ENCODE measurements at places on chromosomes 2 and 18.

GRCh38 chr2:204948822-204949221 lies 403.5 kb downstream of the PARD3B start:
- DNase-seq, result no peak

GRCh38 chr2:42843611-42844010 lies 51.2 kb upstream of the HAAO start:
- DNase-seq, result no peak

GRCh38 chr2:67574230-67574629 lies 177.1 kb downstream of the ETAA1 start:
- no peak for DNase-seq

DNA sequence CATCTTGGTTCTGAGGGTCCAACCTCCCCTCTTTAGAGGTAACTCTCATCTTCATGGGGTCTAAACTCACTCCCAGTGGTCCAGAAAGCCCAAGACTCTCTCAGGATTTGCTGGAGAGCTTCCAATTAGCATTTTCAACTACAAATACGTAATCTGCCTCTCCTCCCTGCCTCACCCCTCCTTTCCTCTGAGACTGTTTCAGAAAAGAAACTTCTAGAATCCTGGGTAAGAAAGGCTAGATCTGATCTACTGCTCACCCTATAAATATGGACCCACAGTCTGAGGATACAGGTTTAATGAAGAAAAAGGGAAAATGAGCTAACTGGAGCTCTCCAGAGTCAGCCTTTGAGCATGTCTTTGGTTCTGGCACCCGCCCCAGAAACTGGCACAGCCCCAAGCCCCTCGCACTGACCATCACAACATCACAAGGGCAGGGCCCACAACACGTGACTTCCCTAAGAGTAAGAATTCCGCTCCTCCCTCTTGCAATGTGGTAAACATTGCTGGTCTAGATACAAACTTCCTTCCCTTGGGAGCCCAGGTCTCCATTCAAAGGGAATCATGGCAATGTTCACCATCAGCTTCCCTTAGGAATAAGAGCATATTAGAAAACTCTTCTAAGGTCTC lies 21.7 kb upstream of the IHH start:
- DNase-seq, result no peak

DNA sequence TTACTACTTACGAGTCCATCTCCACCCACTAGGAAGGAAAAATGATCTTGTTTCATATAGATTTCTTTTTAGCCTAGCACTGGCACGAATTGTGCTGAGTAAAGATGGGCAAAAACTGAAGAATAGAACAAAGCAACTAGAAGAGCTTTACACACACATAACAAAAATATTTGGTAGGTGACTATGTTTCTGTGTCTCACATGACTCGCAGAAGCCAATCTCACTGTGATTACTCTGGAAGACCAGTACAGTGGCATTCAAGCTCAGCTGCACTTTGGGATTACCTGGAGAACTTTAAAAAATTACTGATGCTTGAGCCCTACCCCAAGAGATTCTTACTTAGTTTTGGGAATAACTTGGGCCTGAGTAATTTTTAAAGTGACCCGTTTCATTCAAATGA lies 378.7 kb downstream of the METTL4 start:
- no peak for DNase-seq

DNA sequence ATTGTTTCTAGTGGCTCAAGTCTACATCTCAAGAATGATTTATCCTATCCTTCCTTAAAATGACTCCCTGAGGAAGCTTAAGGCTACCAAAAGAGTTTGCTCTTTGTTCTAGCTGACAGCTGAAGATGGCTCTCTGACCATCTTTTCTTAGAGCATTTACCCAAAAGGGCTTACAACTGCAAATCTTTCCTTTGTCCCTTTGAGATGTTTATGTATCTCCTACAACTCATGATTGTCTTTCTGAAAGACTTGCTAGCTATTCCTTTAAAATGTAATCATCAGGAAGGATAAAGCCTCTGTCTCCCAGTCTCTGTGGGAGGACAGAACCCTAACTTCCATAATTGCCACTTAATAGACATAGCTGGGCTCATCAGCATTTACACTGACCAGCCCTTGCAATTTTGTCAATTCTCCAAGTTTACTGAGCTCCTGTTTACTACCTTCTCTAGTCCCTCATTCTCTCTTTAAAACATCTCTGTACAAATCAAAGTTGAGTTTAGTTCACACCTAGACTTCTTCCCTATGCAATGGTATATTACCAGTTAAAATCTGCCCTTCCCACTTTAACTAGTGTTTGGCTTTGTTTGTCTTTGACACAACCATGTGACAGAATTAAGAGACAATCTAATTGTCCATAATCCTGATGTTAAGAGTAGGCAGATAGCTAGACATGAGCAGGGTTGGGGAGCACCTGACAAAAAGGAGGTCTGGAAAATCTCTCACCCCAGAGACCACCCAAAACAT lies 188.2 kb downstream of the PTH2R start:
- DNase-seq, result no peak

- DNase-seq, result no peak
These were observed 1915.0 kb upstream of the CELF4 start for GRCh38 chr18:39480494-39481195.
